Urinary bladder (tissue), 4 donors: ENCODE measurements at places on chromosomes 6 and 20. TPM values are rescaled to one million over a fixed set of nuclear protein-coding genes. Genes with fewer than 3 reads are reported as not detected.

The ATP6V1G2 gene
- total RNA-seq, result 3.3 TPM

DNA sequence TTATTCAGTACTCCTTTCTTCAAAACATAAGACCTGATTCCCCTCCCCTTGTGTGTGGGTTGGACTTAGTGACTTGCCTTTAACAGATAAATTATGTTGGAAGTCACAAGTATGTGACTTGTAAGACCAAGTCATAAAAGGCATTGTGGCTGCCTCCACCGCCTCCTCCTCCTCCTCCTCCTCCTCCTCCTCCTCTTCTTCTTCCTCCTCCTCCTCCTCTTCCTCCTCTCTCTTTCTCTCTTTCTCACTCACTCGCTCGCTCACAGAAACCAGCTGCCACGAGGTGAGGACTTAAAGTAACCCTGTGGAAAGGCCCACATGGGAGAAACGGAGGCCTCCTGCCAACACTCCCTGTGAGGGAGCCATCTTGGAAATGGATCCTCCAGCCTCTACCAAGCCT is 64.0 kb downstream of the NCR2 start:
- DNase-seq, result no peak

DNA sequence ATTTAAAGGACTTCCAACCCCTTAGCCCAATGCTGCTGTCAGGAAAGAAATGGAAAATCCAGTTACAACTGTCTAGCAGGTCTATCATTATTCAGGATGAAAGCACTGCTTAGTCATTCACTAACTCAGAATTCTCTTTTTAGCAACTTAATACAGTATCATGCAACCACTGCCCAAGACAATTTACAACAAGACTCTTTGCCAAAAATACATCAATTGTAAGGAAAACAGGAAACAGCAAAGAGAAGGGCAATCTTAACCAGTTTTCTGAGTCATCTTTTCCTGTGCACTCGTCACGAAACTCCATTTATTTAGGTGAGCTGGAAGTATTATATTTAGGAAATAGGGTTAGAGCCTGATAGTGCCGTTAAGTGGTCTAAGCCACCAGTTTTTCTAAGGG is 1197.7 kb upstream of the CITED2 start:
- DNase-seq, result no peak

GRCh38 chr6:129135451-129135850 is 252.5 kb downstream of the LAMA2 start:
- DNase-seq, result no peak

DNA sequence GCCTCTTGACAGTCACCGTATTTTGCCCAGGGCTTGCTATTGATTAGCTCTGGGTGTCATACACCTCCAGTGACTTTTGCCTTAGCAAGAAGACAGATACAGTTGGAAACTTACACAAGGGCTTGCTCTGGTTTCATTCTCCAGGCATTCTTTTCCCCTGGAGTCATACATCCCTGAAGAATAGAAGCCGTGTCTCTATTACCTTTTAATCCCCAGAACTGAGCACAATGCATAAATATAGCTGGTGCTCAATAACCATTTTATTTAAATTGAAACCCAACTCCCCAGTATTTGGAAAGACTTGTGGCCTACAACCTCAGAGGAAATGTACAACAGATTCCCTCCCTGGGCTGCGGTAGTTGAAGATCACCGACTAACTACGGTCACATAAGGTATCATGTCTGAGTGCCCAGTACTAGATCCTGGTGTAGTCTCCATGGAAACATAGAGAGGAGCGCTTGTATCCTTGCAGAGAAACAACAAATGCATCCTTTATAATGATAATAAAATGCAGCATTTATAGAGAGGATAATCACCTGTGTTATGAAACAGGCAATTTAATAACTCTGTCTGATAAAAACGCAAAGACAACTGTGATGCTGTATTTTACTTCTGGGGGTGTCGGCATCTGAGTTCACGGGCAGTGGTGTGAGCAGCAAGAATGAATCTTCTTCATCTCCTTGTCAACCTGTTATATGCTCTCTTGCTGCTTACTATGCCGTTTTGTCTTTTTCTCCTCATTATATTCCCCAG is 401.2 kb upstream of the AGPAT4 start:
- no peak for DNase-seq

DNA sequence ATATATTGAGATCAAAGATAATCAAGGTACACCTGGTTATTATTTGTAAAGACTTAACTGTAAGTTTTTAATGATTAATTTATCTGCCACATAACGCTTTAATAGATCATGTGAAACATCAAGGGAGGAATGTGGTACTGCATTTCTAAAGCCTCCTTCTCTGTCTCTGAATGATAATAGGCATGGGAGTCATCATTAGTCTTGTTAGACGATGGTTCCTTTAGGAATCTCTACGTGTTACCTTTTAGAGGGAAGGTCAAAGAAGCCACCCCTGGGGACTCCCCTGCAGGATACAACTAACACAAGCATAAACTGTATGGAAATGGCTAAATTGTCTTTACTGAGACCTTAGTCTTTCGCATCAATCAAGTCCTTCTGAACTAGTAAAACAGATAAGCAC is 173.6 kb upstream of the MCHR2 start:
- DNase-seq, result no peak

DNA sequence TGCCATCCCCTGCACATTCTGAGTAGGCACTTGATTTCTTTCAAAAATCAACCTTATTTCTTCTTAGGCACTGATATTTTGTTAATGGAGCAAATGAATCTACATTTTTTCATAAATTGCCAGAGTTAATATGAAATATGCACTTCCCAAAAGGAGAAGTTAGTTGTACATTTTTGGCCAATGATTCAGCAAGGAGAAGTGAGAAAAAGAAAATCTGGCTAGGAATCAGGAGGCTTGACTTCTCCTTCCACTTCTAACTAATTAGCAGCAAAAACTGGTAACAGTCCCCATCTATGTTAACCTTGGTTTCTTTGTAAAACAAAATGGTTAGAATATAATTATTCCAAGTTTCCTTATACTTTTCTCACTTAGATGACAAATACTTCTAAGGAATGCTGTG is 7.0 kb upstream of the DSE start:
- no peak for DNase-seq

DNA sequence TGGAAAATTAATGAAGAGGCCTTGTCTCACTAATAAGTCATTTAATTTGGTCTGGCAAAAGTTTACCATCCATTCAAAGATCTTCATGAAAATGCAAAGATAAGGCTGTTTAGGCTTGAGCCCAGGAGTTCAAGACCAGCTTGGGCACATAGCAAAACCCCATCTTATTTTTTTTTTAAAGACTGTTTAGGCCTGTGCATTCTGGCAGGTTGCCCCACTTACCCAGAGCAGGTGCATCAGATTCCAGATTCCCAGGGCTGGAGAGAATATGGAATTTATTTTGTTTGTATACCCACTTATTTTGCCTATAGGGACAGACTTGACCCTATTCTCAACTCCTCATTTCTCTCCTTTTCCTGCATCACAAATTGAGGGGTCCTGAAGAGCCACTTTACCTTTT is 5.7 kb downstream of the FOXO3 start:
- no peak for DNase-seq

- no peak for DNase-seq
These were observed 98.8 kb downstream of the HUS1B start for GRCh38 chr6:558089-558488.

GRCh38 chr6:11978169-11978987 is 33.7 kb upstream of the HIVEP1 start:
- DNase-seq, result peak; percentile 26

- DNase-seq, result no peak
These were observed 15.7 kb downstream of the ATP9A start for GRCh38 chr20:51752343-51752951.

- no peak for DNase-seq
These were observed at the start of gene BTBD3 for GRCh38 chr20:11917663-11918062. BTBD3 (plus strand) TSS chr20:11917893; CDS start chr20:11918276, 383 bp downstream.

- no peak for DNase-seq
These were observed 96.2 kb downstream of the GRM4 start for GRCh38 chr6:34049395-34050342.

- no peak for DNase-seq
These were observed 822 bp downstream of the RAB22A start for GRCh38 chr20:58310291-58310782.

GRCh38 chr6:159875194-159875593 is 15.6 kb upstream of the MAS1 start:
- no peak for DNase-seq

DNA sequence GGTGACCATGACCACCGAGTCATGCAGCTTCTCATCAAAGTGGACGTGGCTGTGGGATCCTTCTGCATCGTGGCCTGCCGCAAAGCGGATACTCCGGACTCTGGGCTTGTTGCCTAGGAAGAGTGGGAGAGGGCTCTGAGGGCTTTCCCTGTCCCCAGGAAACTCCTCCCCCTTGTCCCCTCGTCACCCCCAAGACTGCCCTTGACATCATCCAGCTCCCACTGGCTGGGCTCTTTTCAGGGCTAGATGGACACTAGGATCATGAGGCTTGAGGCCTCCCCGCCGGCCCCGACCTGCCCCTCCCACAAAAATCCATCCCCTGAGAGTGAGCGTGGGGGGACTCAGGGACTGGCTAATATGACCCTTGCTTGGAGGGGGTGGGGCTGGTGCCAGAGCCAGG is 9.0 kb downstream of the ADISSP start:
- DNase-seq, result no peak

GRCh38 chr6:129329678-129330077 is 380.3 kb downstream of the ARHGAP18 start:
- DNase-seq, result no peak

GRCh38 chr6:6681075-6681849 is 92.7 kb downstream of the LY86 start:
- DNase-seq, result no peak
